ENCODE measurements at places on chromosomes 1 and 21. TPM values are rescaled to one million over a fixed set of nuclear protein-coding genes. Genes with fewer than 3 reads are reported as not detected.

The LAD1 gene
- 310 TPM for total RNA-seq

The GUCA2B gene
- total RNA-seq = not detected

The OR10T2 gene
- total RNA-seq = not detected

GRCh38 chr1:33848205-33848937, 15.5 kb upstream of the HMGB4 start:
- no peak for DNase-seq

GRCh38 chr1:114040273-114041015, 61.2 kb downstream of the OLFML3 start:
- no peak for DNase-seq

GRCh38 chr1:179516976-179517705, 58.6 kb downstream of the NPHS2 start:
- no peak for DNase-seq

DNA sequence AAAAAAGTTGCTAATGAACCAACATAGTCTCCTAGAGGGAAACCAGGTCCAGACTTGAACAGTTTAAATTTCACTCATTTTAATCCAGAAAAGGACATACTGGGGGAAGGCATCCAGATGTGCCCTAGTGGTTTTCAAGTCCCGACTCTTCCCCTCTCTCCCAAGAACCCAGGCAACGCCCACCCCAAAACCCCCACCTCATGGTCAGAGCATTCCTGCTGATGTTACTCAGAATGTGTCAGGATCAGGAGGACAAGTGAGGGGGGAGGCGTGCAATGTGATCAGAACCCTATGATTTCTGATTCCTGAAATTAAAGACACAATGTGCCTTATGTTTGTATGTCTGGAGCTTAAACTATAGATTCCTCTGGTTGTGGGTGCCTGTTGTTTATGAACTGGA, 1.6 kb upstream of the CTSK start:
- DNase-seq = peak; percentile 22

- no peak for DNase-seq
Measured at GRCh38 chr1:172351346-172351745, 69.1 kb upstream of the C1orf105 start.

- DNase-seq = peak; percentile 41
Measured at GRCh38 chr1:203544485-203544884, 50.5 kb downstream of the OPTC start.

DNA sequence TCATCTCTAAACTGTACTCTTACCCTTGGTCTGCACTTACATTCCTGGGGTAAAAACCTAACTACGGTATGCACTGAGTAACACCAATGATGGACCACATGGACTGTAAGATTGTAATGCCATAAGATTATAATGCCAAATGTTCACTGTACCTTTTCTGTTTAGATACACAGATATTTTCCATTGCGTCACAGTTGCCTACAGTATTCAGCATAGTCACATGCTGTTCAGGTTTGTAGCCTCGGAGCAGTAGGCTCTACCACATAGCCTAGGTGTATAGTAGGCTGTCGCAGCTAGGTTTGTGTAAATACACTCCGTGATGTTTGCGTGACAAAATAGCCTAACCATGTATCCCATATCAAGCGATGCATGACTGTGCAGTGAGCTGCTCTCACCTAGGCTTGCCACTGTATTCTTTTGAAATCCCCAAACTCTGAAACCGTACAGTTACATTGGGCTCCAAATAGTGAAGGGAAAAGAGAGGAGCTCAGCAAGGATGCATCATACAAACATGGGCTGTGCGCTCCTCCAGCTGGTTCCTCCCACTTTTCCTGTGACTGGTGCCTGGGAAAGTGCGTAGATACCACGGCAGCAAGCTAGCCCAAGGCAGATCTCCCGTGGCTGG, 35.2 kb downstream of the CFAP57 start:
- DNase-seq = no peak

DNA sequence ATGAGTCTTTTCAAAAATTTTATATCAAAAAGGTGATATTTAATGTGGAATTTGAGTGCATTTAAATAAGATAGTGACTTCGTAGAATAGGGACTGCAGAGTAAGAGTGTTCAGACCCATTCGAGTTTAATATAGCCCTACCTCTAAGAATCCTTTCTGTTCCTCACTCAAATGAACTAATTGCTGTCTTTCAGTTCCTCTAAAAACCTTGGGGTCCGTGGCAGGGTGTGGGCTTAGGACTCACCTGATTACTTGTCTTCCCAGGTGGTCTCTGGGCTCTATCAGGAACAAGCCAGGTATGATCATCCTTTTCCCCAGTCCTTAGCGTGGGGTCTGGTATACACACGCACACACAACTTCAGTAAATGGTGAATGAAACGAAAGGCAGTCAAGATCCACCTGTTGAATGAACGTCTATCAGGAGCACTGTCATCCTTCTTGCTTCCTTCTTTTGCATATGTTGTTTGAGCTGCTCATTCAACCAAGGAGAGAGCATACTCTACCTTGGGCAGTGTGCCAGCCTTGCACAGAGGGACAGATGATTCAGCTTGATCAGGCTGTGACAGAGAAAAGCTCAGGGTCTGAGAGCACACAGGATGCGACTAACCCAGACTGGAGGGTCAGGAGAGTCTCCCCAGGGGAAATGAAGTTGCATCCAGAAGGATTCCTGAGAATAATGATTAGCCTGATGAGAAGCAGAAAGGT, 1.2 kb upstream of the RNF11 start:
- peak; percentile 89 for DNase-seq

All from PC-3 (cell line).